NCI-H1694 treated with DMSO at 0.1 percent for 48 hours (cell line): ENCODE measurements at places on chromosomes 13 and 19.

- DNase-seq, result no peak
These were observed 41.1 kb downstream of the TMTC4 start for GRCh38 chr13:100633461-100633860.

- DNase-seq, result no peak
These were observed 8.9 kb downstream of the KLC3 start for GRCh38 chr19:45349430-45349941.

DNA sequence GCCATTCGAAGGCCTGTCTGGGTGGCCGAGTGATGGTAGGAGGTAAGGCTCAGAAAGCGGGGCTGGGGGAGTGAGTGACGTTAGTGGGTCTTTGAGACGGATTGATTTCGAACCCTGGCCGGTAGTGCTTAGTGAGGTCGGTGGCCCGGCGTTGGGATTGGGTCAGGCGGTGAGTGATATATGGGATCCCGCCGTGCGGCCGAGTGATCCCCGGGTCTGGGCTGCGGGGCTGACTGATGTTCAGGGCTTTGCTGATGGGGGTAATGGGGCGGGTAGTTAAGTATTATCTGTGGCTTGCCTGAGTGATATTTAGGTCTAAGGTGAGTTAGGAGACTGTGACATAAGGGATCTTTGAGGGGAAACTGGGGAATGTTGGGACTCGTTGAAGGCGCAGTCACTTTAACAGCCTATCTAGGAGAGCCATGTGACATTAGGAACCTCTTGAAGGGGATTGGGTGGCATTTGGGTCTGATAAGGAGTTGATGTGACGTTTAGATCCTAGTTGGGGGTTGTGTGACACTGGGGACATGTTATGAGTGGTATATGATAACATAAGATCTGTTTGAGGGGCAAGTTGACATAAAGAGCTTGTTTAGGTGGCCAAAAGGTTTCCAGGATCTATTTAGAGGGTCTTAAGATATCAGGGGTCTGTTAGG, 543 bp downstream of the PSMC4 start:
- no peak for DNase-seq

GRCh38 chr19:9865732-9866501, 30.8 kb downstream of the PIN1 start:
- no peak for DNase-seq

GRCh38 chr19:45692187-45693105, at the start of gene QPCTL:
Gene QPCTL (plus strand): TSS chr19:45692666. CDS start chr19:45692704, 38 bp downstream.
- peak; percentile 99 for DNase-seq

DNA sequence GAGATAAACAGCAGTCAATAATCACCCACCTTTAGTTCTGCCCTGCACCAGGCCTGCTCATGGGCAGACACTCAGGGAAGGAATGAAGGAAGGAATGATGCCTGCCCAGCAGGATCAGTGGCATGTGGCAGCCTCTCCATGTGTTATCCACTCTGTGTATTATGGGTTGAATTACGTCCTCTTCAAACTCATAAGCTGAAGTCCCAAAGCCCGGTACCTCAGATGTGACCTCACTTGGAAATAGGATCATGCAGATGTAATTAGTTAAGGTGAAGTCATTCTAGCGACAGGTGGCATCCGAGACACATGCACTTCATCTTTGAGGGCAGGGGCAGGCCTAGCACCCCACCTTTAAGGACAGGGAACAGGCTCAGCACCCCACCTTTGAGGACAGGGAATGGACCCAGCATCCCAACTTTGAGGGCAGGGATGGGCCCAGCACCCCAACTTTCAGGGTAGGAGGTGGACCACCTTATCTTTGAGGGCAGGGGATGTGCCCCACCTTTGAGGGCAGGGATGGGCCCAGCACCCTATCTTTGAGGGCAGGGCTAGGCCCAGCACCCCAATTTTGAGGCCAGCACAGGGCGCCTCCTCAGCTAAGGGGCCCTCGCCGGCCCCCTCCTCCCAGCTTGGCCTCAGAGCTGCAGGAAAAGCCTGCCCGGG, 127.6 kb downstream of the URI1 start:
- no peak for DNase-seq

DNA sequence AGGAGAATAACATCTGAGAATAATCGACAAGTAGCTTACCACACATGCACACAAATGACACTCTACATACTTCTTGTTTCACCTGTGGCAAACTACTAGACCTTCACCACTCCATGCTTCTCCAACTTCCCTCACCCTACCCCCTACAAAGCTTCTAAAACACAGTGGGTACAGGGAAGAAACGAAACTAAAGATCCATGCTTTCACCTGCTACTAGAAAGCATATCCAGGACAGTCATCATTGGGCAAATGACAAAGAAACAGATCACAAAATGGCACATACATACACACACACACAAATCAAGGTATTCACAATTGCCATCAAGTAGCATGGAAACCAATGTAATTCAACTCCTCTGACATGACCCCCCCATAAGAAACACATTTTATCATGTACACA, 10.6 kb downstream of the BRD4 start:
- no peak for DNase-seq

DNA sequence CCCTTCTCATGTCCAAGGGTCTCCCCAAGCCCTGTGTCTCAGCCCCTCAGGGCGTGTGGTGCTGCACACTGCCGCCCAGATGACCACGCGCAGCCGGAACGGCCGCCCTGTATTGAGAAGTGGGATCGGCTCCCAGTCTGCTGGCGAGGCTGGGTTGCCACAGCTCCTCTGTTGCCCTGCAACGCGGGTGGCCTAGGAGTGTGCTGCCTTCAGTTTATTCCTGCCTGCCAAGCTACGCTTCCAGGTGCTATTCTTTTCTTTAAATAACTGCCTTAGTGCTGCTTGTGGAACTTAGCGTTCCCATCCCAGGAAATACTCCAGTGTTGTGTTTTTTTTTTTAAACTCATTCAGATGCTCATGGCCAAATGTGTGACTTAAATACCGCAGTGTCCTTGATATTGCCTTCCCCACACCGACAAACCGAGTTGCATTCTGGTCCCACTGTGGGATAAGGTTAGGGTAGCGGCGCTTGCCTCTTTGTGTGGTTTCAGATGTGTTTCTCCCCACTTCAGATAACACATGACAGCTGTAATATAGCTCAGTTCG, 16.6 kb downstream of the ACTN4 start:
- no peak for DNase-seq

DNA sequence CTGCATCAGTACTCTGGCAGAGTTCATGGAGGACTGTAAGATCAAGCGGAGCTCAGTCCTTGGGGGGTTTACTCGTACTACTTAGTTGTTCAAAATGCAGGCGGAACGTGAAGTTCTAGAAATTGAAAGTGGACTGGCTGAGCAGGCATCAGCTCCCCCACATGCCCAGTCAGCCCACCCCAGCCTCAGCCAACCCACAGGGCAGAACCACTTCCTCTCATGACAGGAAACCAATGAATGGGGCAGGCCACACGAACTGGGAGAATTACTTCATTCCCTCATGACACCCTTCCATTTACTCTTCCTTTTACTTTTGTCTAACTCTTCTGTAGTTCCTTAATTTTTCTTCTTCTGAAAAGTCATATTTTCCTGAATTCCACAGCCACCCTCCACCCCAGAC, 71.9 kb downstream of the FLT1 start:
- DNase-seq, result no peak

- no peak for DNase-seq
These were observed 72.4 kb upstream of the USPL1 start for GRCh38 chr13:30545320-30545719.

DNA sequence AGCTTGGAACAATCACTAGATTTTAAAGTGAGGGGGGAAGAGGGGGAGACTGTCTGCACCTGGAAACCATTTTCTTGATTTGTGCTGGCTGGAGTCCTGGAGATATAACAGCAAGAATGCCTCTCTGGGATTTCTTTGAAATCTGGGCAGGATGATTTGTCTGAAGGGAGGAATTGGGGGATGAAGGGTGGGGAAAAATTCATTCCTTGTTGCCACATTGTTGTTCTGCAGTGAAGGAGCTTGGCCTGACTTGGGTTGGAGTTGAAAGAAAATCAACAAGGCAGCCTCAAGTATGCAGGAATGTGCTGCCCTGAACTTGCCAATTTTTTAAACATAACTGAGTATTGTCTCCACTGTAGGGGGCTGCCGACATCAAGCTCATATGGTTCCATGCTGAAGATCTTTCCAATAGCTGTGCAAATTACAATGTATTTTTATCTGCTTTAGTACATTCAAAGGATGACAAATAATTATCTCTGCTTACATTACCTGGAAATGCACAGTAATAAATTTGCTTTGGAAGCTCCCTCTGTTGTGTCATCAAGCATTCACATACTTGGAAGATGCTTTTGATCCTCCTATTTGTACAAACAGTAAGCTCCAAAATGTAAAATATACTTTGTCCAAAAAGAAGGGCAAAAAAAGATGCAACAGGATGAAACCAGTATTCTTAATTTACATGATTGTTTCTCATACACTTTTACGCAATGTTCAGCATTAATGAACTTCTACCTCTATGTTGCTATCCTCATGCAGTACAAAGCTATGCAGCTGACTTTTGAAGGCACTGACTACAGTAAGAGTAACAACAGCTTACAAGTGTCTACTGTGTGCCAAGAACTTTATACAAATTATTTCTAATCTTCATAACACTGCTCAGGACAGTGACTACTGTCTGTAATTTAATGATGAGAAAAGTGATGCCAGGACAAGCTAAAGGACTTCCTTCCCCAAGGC, 627.9 kb upstream of the KLF12 start:
- DNase-seq, result no peak

GRCh38 chr13:110234532-110234931, 72.4 kb downstream of the COL4A1 start:
- no peak for DNase-seq

DNA sequence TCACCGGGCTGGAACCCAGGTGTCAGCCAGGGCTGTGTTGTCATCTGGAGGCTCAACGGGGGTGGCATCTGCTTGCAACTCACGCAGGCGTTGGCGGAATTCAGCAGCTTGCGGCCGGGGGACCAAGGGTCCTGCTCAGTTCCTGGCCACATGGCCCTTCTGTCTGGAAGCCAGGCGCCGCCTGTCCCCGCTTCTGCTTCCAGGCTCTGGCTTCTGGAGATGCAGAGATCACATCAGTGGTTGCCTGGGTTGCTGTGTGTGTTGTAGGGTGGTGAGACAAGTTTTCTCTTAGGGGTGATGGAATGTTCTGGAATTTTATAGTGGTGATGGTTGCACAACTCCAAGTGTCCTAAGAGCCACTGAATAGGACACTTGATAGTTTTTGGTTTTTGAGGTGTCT, 5.0 kb downstream of the ADAT3 start:
- no peak for DNase-seq

- DNase-seq, result no peak
These were observed 65.9 kb downstream of the KCNRG start for GRCh38 chr13:50080911-50081678.

DNA sequence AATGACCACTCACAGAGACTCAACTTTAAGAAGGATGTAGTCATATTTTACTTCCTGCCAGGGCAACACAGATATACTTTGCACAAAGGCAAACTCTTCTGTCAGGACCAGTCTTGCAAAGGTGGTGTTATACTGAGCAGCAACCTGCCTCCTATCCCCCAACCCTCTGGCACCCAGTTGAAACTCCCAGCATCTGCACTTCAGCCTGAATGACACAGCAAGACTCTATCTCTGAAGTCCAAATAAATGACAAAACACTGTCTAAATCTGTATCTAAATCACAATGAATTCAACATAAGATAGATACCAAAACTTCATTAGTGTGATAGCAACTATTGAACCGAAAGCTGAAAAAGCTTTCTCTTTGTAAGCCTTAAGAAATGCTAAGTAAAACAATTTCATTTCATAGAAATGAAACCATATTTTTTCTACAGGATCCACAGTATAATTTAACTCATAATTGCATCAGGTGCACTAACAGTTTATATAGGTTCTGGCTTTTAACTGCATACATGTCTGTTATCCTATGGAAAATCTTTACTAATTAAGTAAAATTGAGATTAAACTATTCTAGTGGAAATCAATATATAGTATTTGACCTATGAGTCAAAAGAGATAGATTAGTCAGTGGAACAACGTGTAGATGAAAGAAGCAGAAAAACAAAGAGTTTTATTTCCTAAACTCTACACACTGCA, 163.7 kb downstream of the TBC1D4 start:
- no peak for DNase-seq

DNA sequence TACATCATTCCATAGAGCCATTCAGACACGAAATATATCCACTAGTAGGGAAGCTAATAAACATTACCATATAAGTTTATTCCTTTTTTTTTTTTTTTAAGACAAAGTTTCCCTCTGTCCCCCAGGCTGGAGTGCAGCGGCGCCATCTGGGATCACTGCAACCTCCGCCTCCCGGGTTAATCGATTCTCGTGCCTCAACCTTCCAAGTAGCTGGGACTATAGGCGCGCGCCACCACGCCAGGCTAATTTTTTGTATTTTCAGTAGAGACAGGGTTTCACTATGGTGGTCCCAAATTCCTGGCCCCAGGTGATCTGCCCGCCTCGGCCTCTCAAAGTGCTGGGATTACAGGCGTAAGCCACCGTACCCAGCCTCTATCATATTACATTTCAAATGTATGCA, 612 bp upstream of the ZNF154 start:
- no peak for DNase-seq

DNA sequence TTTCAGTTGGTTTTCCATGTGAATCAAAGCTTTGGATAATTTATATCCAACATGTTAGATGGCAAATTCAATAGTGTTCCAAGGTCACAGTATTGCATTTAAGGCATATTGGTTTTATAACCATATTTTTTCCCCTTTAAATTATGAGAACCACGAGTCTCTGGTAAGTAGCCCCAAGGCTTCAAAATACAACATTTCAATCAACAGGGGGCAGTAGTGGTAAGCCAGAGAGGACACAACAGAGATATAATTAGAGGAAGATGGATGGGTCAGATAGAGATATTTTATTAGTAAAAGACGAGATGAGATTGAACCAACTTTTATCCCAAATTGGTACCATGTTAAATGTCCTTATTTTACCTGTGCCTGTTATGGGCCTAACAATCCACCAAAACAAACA, 53.1 kb downstream of the KL start:
- peak; percentile 0 for DNase-seq

- no peak for DNase-seq
These were observed 21.4 kb downstream of the TEX29 start for GRCh38 chr13:111341886-111342285.

DNA sequence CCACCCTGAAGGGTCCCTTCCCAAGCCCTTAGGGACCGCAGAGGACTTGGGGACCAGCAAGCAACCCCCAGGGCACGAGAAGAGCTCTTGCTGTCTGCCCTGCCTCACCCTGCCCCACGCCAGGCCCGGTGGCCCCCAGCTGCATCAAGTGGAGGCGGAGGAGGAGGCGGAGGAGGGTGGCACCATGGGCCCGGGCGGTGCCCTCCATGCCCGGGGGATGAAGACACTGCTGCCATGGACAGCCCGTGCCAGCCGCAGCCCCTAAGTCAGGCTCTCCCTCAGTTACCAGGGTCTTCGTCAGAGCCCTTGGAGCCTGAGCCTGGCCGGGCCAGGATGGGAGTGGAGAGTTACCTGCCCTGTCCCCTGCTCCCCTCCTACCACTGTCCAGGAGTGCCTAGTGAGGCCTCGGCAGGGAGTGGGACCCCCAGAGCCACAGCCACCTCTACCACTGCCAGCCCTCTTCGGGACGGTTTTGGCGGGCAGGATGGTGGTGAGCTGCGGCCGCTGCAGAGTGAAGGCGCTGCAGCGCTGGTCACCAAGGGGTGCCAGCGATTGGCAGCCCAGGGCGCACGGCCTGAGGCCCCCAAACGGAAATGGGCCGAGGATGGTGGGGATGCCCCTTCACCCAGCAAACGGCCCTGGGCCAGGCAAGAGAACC, 1.5 kb downstream of the EGLN2 start:
- DNase-seq, result no peak
